ENCODE measurements at places on chromosomes 3 and 15. TPM values are rescaled to one million over a fixed set of nuclear protein-coding genes. Genes with fewer than 3 reads are reported as not detected.

- DNase-seq: no peak
These were observed 56.1 kb upstream of the TRAK1 start for GRCh38 chr3:42035007-42035406.

DNA sequence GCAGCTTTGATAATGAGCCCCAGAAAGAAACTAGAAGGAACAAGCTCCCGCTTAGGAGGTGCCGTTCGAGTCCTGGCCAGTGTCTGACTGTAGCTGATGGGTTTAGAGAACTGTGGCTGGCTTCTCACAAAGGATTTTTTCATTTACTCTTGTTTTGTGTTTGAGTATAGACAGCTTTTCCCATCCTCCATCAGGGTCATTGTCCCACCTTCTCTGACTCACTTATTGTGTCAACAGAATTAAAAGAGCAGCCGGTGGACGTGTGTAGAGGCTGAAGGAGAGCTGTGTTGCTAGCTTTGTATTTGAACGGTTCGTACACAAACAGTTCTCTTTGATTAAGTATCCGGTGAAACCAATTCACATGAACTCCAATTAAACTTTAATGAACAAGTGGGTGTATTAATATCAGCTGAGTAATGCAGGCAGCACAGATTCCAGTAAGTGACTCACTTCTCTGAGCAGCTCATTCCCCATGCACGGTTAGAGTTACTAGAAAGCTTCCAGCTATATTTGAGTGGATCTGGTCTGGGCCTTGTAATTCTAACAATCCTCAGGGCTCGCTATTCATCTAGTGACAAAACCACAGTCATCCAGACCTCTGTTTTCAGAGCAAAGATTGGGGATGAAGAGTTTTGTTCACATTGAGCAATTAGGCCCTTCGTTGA, 141.0 kb downstream of the LPP start:
- peak; percentile 96 for DNase-seq

DNA sequence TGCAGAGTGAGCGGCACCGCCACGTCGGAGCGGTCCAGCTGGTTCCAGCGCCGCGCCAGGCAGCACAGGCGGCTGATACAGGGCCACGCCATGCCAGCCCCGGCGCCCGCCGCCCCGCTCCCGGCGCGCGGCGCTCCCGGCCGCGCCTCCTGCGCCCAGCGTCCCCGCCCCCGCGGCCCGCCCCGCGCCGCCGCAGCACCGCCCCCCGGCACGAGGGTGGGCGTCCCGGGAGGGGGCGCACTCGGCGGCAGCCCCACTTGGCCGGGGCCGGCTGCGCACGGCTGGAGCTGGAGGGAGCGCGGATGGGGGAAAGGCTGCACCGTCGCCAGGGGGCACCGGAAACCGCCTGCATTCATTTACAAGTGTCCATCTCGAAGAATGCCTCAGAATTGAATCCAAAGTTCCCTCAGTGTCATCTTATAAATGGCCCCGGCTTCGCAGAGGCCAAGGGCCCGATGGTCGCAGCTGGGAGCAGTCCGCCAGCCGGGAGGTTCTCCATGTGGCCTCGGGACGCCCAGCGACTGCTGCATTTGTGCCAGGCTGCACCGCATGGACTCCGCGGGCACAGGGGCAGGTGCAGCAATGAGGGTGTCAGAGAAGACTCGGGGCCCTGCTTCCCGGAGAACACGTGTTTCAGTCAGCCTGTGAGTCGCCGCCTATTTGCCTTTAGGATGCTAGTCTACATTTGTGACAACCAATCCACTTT, at the start of gene MAP6D1:
Gene MAP6D1 (minus strand): TSS at position 122 of the 706 bp plus-strand sequence. CDS start 30 bp downstream, at position 92.
- peak; percentile 29 for DNase-seq

GRCh38 chr15:29081781-29082180, 187.8 kb downstream of the NSMCE3 start:
- no peak for DNase-seq

Gene CPLX3
- not detected for total RNA-seq

Gene CLSTN2
- total RNA-seq: 6.3 TPM

Gene OCA2
- not detected for total RNA-seq

Measured in A172 (cell line).